ENCODE measurements at places on chromosomes 5 and 9.

DNA sequence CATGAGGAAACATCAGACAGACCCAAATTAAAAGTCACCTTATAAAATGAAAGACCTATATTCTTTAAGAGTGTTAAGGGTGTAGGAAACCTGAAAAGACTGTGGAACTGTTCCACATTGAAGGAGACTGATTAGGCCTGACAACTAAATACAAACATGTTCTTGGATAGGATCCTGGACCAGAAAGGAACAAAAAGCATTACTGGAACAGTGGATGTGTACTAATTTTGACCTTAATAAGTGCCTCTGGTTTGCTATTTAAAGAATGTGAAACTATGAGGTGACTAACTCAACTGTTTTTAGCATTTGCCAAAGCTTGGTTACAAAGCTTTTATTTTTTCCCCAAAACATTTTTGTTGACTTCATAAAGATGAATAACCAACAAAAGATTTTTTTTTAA lies 340.6 kb downstream of the CAAP1 start:
- no peak for DNase-seq

- no peak for DNase-seq
Measured at GRCh38 chr9:105541838-105542237, 16.1 kb upstream of the FKTN start.

- peak; percentile 10 for DNase-seq
Measured at GRCh38 chr9:27499451-27499850, 24.6 kb upstream of the IFNK start.

- DNase-seq, result peak; percentile 4
Measured at GRCh38 chr5:59709346-59709821, 184.1 kb downstream of the PDE4D start.

DNA sequence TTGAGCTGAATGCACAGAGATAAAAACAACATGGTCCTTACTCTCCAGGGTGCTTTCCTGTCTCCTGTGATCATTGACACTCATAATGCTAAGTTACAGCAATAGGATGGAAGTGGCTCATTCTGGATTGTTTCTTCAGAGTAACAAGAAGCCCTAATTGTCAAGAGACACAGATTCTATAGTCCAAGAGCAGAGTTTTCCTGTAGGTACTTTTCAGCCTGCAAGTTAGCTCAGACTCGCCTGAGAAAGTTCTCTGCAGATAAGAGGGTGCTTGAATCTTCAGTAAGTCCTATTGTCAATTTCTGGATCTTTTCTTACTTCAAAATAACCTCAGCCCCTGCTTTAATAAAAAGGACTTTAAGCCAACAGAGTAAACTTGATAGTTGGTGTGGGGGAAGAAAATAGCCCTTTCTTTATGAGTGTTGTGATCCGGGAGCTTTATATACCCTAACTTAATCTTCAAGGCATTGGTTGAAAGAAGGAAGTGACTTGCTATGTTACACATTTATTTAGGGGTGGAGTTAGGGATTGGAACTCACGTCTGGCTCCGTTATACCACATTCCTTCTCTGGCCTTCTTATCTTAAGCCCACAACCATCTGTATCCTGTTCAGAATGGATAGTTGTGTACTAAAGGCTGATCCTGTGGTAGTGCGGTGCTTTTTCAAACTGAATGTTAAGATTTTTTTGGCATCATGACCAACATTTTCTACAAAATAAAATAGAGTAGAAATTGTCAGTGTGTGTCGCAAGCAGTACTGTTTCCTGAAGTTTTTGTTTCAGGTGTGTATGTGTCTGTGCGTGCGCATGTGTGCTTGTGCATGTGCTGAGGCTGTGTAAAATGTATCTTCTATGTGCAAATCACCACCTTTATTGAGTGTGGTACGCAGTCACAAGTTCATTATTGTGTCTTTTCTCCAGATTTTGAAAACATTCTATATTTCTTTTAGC lies 173.9 kb downstream of the WDR70 start:
- peak; percentile 97 for DNase-seq

GRCh38 chr9:107270082-107270481 lies 13.0 kb upstream of the RAD23B start:
- DNase-seq, result no peak

DNA sequence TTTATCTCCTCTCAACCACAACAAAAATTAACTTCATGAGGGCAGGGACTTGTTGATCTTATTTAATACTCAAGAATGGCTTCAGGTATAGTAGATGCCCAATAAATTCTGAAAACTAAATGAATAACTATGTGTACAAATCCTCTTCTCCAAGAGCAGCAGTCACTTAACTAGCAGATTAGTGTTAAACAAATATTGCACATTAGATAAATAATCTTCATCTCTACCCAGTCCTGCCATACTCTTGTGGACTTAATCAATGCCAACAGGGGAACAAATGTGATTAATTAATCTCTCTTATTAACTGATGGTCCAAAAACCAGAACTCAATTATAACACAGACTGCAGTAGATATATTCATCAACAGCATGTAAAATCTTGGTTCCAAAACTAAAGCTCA lies 15.0 kb upstream of the ITGA1 start:
- no peak for DNase-seq

DNA sequence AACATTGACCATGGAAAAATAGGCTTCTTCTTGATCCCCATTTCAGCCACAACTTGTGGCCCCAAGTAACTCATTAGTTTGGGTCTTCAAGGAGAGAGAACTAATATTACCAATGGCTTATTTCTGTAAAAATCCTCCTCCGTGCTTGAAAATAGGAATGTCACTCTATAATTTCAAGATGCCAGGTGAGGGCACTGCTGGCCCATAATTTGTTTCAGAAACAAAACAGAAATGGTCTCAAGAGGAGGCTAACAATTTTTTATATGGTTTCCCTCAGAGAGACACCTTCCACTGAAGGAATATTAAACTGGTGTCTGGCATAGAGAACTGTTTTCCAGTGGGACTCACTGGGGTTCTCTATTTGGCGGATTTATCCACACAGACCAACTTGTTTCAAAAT lies 437.0 kb upstream of the TRPC7 start:
- no peak for DNase-seq

- peak; percentile 44 for DNase-seq
Measured at GRCh38 chr9:69168709-69169217, 5.3 kb upstream of the TJP2 start.

DNA sequence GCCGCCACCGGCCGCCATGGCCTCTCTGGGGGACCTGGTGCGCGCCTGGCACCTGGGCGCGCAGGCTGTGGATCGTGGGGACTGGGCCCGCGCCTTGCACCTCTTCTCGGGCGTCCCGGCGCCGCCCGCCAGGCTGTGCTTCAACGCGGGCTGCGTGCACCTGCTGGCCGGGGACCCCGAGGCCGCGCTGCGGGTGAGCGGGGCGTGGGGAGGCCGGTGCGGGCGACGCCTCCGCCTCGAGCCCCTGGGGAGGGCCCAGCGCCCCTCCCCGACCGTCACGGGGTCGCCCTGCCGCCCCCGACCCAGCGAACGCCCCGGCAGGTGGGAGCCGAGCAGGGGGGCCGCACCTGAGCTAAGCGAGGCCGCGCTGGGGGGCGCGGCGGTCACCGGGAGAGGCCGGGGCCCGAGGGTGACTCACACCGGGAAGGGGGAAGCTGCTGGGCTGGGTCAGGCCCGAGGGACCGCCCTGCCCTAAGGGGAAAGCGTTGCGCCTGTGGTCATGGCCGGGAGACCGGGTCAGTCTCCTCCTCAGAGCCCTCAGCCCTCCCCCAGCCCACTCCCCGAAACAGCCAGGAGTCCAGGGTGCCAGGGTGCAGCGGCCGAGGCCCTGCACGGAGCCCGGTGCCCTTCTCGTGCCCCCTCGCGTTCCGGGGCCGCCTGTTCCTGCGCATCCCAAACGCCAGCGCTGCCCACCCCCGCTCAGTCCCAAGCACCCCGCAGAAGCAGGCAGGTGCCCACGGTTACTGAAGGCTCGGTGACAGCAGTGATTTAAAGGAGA lies 510 bp downstream of the NOXA1 start:
- no peak for DNase-seq

All from fibroblast of lung (primary cell).